ENCODE measurements at places on chromosomes 3 and 15.
A peak's percentile ranks its signal among the peaks of the same experiment; 100 is the strongest.

- DNase-seq, result no peak
These were observed 197.6 kb downstream of the THSD4 start for GRCh38 chr15:71312731-71313460.

GRCh38 chr3:81726735-81727134 is 34.7 kb downstream of the GBE1 start:
- DNase-seq, result no peak

DNA sequence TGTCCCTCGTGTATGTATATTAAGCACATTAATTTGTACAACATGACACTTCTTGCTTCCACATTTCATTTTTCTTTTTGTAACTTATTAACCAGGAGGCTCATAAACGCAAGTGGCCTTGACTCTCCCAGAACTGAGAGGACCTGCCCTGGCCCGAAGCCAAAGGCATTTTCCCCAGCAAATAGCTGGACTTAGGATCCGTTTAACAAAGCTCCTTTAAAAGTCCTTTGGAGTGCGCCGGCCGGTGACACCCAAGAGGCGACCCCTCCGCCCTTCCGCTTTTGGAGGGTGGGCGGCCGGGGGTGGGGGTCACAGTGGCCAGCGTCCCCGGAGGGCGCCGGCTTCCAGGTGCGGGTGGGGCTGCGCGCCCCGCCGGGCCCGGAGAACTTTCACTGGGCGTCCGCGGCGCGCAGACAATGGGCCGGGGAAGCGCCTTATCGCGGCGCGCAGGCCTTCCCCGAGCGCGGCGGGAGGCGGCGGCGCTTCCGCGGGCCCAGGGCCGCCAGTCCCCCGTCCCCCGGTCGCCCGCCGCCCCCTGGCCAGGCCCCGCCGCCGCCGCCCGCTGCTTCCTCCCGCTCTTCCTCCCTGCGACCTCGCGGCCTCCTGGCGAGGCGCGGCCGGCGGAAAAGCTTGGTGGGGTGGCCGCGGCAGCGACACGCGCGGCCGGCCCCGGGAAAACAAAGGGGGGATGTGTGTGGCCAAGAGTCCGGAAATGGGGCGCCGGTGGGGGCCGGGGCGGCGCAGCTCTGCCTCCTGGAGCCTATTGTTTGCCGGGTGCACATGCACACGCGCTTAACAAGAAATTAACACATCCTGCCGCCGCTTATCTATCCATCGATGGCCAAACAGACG is 613.4 kb downstream of the MCTP2 start:
- DNase-seq, result no peak

DNA sequence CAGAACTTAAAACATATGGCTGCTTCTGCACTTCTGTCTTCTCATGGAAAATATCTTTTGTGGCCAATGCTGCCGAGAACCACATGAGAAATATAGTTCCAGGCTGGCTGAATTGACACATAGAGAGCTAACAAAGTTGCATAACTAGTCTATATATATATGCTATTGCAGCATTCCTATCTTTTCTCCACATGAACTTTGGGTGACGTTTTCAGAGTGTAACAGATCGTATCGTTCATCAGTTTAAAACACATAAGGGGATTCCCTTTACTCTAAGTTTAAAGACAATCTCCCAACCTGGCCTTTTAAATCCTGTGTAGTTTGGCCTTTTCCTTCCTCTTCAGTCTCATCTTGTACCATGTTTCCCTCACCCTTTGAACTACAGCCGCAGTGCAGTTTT is 394.2 kb upstream of the CBLB start:
- DNase-seq, result no peak

GRCh38 chr15:98980899-98981228 is 26.7 kb downstream of the PGPEP1L start:
- DNase-seq, result no peak

- DNase-seq, result no peak
These were observed 103.4 kb upstream of the FHIT start for GRCh38 chr3:61354604-61355003.

GRCh38 chr3:191963182-191963581 is 502.2 kb downstream of the PYDC2 start:
- DNase-seq, result no peak

- no peak for DNase-seq
These were observed 4.7 kb downstream of the DPH3 start for GRCh38 chr3:16260046-16260445.

GRCh38 chr15:42066764-42067415 is 27.5 kb downstream of the PLA2G4D start:
- DNase-seq, result no peak

DNA sequence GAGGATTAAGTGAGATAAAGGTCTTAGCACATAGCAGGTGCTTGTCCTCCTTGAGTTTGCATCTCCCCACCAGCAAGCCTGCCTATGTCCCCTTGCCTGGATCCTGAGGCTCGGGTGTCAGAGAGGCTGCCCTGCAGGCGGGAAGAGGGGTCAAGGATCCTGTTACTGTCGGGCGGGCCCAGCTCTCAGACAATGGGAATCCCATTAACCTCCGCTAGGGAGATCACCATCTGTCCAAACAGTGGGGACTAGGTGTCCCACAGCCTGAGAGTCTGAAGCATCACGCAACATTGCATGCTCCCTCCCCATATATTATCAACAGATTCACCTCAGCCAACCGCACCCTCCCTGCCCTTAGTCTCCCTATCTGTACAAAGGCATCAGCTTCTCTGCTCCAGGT is 151.4 kb downstream of the FBLN2 start:
- no peak for DNase-seq

- DNase-seq, result no peak
These were observed 23.9 kb upstream of the CTXND1 start for GRCh38 chr15:80275961-80276360.

- no peak for DNase-seq
These were observed 143.3 kb upstream of the IGF1R start for GRCh38 chr15:98504998-98505397.

DNA sequence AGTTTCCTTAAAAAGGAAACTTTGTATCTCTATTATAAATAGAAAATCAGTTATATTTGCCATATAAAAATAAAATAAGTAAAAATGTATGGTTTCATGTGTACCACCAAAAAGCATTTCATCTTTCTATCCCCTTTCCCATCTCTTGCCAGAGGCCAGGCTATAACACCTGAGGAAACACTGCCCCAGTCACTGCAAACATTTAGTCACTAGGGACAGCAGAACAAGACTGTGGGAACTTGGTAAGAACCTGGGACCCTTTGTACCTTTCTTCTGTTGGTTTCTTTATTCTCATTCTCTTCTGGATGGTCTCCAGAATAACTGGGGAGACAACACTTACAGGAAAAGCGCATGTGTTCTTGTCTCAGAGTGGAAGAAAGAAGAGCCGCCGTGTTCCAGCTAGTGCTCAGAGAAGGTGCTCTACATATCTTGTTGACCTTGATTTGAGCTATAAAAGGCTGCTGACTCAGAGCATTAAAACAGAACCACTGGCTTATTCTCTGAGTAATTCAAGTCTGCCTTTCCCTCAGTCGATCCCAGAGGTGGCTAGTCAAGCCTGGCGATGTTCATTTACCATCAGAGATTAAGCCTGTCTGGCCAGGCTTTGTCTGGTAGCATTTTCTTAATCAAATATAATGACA is 361.6 kb downstream of the RBMS3 start:
- DNase-seq, result no peak

- DNase-seq, result no peak
These were observed 11.7 kb downstream of the PLCB2 start for GRCh38 chr15:40295877-40296560.

DNA sequence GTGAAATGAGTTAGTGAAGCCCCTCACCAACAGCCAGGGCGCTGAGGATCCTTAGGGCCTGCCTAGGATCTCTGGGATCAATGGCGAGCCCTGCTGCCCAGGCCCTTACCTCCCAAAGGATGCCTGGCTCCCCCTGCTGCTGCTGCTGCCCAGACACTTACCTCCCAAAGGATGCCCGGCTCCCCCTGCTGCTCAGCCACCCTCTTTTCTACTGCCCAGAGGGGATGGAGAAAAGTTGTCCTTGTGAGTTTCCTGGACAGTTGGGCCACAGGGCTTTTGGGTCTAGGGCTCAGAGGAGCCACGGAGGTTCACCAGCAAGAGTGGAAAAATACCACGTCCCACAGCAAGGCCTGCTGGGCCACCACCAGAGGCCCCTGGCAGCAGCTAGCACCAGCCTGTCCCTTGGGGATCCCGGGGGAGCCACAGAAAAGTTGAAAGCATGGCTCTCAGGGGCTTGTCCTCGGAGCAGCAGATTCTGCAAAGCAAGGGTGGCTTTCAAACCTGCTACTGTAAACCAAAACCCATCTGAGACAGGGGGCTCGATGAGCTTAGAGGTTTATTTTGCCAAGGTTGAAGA is 59.4 kb downstream of the SLC6A6 start:
- peak; percentile 51 for DNase-seq

- no peak for DNase-seq
These were observed 13.5 kb downstream of the PLA2G4E start for GRCh38 chr15:42007386-42007785.

GRCh38 chr3:64000453-64001055 is 22.7 kb downstream of the PSMD6 start:
- no peak for DNase-seq

- no peak for DNase-seq
These were observed 53.9 kb upstream of the KLF13 start for GRCh38 chr15:31272558-31273257.

DNA sequence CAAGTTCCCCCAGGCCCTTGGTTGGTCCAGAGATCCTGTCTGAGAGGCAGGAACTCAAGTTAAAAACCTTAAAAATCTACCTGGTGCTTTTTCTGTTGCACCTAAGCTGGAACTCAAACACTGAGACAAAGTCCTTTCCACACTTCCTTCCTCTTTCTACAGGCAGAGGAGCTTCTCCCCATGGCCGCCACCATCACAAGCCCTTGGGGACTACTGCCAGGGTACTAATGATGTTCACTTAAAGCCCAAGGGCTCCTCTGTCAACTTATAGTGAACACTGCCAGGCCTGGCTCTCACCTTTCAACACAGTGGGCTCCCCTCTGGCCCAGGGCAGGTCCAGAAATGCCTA is 26.0 kb downstream of the TM4SF18 start:
- DNase-seq, result no peak

DNA sequence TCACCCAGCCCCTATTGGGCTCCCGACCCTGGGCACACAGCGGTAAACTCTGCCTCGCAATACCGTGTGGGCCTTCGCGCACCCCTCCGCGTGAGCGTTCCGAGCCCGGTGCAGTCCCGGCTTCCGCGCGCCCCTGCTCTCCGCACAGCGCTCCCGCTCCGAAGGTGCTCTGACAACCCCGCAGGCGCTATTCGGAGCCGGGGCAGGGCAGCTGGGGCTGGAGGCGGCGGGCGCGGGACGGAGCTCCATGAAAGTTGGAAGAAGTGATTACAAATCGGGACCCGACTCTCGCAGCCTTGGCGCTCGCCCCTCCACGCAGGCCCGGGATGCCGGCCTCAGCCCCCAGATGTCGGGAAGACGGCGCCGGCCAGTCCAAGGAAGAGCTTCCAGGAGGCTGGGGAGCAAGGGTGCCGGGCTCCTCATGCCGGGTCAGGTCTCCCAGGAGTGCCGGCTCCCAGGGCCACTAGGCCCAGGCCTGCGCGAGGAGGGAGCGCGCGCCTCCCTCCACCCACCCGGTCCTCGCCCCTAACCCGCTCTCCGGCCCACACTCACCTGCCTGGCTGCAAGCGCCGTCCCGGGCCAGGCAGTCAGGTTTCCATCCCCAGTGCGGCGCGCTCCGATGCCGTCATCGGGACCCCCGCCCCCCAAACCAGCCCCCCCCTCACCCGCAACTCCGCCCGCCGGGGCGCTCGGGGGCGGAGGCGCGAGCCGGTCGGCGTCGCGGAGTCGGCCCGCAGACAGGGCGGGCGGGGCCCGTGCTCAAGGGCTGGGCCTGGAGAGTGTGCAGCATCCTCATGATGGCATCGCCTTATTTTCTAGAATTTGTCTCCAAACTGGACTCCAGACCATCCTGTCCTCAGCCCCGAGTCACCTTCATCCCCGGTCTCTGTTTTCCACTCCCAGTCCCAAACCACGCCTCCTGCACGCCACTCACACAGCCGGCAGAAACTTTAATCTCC is at the start of gene KIF7:
Gene KIF7 (minus strand): TSS at position 621 of the 959 bp plus-strand sequence. CDS start 2,537 bp downstream, outside the sequence.
- no peak for DNase-seq

DNA sequence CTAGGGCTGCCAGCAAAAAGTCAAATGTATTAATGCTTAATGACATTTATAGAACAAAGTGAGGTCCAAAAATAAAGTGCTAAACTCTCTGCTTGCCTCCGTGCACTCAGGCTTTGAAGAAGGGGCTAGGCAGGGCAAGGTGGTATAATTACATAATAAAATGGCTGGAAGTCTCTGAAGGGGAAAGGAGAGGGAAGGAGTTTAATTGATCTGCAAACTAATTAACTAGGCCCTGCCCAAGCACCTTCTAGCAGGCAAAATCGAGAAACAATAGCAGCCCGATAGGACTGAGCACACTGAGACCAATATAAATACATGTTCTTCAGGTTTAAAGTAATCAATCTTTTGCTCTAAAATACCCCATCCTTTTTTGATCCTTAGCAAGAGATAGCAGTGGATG is 13.0 kb downstream of the DIS3L start:
- no peak for DNase-seq

GRCh38 chr3:103134023-103134724 is 699.4 kb downstream of the ZPLD1 start:
- DNase-seq, result no peak

DNA sequence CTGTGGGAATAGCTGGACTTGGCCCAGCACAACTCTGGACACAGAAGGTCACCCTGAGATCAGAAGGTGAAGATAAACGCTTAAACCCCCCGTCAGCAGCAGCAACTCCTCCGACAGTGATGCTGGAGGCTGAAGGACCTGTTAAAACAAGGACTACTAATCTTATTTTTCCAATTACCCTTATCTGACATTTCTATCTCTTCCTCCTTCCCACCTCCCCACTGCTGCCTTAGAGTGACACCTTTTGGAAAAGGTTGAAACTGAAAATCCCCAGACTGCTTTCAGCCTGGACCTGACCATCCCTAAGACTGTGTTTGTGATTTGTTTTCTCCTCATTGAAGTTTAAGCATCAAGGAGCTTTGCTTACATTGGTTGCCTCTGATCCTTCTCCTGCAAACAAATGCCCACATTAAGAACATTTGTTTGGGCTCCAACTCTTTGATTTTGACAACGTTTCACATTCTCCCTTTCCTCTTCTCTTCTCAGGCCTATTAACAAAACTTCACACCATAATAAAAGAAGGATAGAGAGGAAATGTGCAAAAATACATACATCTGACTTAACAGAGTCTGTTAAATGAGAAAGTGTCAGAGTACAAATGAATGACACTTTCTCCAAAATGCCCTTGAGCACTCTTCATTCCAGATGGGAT is 410.6 kb upstream of the WNT5A start:
- DNase-seq, result no peak

- no peak for DNase-seq
These were observed 250.1 kb upstream of the HES1 start for GRCh38 chr3:193885832-193886231.

- DNase-seq, result no peak
These were observed 94.7 kb downstream of the LINGO1 start for GRCh38 chr15:77538027-77538451.

DNA sequence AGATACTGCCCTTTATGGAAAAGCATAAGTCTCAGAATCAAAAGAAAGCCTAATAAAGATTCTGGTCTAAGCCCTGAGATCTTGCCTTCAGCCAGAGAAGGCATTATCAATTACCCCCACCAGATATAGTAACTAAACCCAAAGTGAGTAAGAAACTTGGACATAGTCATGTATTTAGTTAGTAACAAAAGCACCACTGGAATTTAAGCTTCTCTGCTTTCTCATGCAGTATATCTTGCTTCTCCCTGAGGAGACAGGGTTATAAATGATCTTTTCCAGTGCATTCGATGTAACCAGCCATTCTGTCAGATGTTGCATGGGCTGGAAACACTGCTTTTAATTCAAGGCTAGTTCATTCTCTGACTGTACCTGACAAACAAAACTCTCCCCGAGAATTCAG is 946.7 kb downstream of the NAALADL2 start:
- no peak for DNase-seq

GRCh38 chr3:194254040-194254439 is 97.1 kb downstream of the CPN2 start:
- DNase-seq, result no peak

GRCh38 chr15:50377867-50378751 is 23.1 kb upstream of the GABPB1 start:
- no peak for DNase-seq

Data from CD4-positive, alpha-beta T cell treated with Interleukin-4 for 1 hour (primary cell).